ENCODE measurements at places on chromosomes 6 and 20. TPM values are rescaled to one million over a fixed set of nuclear protein-coding genes. Genes with fewer than 3 reads are reported as not detected.
A peak's percentile ranks its signal among the peaks of the same experiment; 100 is the strongest.

GRCh38 chr6:148461986-148462577, 119.4 kb downstream of the SASH1 start:
- DNase-seq: no peak

DNA sequence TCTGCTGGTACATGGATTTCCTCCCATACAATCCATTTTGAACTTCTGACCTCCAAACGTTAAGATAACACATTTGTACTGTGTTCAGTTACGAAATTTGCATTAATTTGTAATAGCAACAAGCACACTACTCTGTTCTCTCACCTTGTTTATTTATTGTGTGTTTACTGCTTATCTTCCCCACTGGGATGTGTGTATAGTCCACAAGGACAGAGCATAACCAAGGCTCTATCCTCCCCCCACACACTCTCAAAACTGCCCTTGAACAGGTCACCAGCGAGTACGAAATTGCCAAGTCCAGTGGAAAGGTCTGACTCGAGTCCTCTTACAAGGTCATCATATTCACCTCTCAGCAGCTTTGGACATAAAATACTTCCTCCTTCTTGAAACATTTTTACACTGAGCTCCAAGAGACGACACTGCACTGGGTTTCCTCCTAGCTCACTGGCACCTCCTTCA, 18.6 kb downstream of the ADTRP start:
- no peak for DNase-seq

- DNase-seq: peak; percentile 64
These were observed 15.3 kb upstream of the LPA start for GRCh38 chr6:160679402-160679769.

GRCh38 chr6:14511061-14511586, 393.6 kb downstream of the CD83 start:
- DNase-seq: no peak

DNA sequence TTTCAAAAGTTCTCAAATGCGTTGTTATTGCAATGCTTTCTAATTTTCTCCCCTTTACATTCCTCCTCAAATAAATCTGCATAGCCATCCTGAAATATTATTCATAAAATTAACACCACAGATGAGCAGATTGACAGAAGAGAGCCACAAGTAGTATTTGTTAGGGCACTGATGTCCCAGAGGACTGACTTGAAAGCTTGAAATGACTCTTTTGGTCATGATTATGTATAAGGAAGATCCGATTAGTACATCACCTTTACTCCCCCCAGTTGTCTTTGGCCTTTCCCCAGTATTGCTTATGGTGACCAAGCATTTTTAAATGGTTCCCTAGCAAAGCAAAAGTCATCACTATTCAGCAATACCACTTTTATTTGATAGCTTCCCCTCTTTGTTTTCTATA, 187.6 kb downstream of the ADAT2 start:
- DNase-seq: no peak

- DNase-seq: no peak
These were observed 212.5 kb upstream of the SUPT3H start for GRCh38 chr6:45590226-45590625.

DNA sequence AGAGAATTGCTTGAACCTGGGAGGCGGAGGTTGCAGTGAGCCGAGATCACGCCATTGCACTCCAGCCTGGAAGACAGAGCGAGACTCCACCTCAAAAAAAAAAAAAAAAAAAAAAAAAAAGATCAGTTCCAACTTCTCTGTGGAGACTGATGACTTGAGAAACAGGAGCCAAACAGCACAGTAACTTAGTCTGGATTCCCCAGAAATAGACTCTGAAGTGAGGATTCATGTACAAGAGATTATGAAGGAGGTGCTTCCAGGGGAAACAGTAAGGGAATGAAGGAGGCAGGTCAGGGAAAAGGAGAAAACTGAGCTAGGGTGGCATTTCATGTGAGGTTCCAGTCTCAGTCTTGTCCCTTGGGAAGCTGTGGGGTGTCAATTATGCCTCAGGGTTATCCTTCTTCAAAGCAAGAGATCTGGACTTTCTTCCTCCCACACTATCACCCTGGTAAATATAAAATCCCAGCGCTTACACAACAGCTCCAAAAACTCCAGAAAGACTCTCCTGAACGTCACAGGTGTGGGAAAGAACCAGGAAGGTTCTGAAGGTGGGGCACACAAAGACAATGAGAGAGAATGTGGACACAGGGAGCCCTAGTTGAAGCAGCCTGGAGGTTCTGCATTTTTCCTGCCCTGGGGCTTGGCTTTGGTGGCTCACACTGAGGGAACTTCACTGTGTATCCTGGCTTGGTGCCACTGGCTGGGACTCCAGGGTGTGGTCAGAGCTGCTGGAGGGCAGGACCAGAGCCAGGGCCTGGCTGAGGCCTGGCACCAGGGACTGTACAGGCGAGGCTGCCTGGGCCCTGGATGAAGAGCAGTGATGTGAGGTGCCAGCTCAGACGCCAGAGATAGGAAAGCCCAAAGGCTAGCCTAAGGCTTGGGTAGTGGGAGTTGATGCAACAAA, 46.8 kb downstream of the PCNA start:
- peak; percentile 85 for DNase-seq

DNA sequence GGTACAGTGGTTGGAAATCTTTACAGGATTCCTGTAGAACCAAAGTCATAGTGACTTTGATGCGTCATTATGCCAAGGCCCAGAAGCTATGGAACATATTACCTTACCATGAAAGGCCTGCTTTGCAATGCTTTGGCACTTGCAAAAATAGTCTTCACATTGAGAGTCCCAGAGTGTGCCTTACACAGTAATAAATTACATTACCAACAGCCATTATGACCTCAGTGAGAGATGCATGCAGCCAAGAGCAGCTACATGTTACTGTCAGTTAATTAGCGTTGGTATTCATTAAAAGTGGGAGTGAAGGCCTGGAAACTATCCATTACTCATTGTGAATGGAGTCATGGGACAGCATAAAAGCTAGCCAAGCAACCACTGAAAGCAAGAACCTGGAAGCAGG, 39.2 kb upstream of the HDDC2 start:
- no peak for DNase-seq

DNA sequence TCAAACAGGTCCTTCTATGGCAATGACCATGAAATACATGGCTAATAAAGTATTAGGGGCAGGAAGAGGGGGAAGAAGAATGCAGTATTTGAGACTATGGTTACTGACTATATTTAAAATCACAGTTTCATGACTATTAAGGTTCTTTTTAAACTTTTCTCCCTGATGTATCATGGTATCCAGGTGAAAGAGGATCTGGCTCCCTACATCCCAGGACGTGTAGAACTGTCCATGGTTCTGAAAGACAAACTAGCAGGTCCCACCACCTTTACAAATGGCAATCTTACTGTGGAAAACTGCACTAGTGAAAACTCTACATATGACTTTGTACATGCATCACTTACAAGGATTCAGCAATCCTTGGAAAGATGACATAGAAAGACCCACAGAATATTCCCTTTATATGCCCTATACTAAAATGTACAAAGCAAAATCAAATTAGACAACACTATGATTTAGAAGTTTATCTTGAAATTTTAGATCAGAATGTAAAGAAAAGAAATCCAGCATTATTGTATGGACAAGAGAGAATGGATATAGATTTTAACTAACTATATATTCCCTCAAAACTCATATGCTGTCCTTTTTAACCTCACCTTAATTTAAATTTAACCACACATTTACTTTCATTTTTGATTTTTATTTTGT, 33.5 kb downstream of the RPP21 start:
- DNase-seq: no peak

GRCh38 chr6:45667300-45667699, 289.6 kb upstream of the SUPT3H start:
- DNase-seq: no peak

- DNase-seq: no peak
These were observed 11.0 kb downstream of the RIPOR2 start for GRCh38 chr6:24924580-24925356.

GRCh38 chr20:42955713-42956112, 234.0 kb downstream of the PTPRT start:
- no peak for DNase-seq

- DNase-seq: no peak
These were observed 123.8 kb downstream of the TAF4 start for GRCh38 chr20:61941721-61942405.

SOX4 gene
- 42.9 TPM for total RNA-seq

KPNA5 gene
- total RNA-seq: 32.8 TPM

FAM209B gene
- total RNA-seq: 50.7 TPM

ZSCAN23 gene
- 9.1 TPM for total RNA-seq

FAM209A gene
- 31.3 TPM for total RNA-seq

OLIG3 gene
- total RNA-seq: not detected

Data from testis (tissue), 5 donors.